ELF-1 (cell line): ENCODE measurements at places on chromosomes 12 and 14.
A peak's percentile ranks its signal among the peaks of the same experiment; 100 is the strongest.

DNA sequence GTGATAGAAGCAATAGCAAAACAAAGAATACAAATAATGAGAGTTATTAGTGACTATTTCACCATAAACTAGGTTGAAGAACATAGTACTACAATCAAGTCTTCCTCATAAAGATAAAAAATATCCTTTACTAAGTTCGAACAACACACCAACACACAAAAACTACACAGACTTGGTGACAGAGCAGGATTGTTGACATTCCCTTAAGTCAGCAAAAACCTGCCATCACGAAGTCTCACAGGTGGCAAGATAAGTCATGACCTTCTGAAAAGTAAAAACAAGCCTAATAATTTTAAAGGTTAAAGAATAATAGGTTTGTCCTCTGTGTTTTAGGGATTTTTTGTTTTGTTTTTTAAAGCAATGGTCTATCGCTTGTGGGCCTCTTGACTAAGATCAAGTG, 173.0 kb downstream of the SEC23A start:
- no peak for DNase-seq

DNA sequence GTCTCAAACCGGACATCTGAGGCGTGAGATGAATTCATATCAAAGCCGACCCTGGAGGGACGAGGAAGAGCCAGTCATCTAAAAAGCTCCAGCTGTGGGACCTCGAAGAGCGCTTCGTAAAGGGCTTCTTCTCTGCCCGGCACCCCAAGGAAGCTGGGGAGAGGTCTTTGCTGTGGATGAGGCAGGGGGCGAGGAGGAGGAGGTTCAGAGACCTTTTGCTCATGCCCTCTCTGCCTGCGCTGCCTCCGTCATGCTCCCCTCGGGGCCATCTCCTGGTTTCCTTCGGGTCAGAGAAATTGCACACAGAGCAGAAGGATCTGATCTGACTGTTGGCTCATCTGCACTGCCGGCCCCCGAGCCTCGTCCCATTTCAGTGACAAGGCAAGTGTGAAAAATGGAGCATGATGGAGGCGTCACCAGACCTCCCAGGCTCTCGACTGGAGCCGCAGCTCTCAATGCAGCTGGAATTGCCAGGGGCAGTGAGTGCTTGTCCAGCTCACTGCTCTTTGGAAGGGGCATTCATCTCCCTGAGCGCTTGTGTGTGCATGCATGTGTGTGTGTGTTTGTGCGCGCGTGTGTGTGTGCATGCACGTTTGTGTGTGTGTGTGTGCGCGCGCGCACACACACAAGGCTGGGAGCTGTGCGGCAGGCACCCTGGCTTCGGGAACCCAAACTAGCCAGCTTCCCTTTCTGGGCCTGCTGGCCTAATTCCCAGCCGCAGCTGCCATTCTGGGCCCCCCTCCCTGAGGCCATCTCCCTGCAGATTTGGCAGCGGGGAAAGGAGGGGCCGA, 9.2 kb downstream of the CABP1 start:
- DNase-seq: peak; percentile 67

GRCh38 chr14:42556551-42556950, 949.9 kb downstream of the LRFN5 start:
- no peak for DNase-seq

DNA sequence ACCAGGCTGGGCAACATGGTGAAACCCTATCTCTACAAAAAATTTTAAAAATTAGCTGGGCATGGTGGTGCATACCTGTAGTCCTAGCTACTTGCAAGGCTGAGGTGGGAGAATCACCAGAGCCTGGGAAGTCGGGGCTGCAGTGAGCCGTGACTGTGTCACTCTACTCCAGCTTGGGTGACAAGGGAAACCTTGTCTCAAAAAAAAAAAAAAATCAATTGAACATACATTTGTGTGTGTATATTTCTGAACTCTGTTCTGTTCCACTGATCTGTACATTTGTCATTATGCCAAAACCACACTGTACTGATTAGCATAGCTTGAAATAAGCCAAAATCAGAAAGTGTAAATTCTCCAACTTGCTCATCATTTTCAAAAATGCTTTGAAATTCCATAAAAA, 254.6 kb downstream of the SOX5 start:
- DNase-seq: no peak

DNA sequence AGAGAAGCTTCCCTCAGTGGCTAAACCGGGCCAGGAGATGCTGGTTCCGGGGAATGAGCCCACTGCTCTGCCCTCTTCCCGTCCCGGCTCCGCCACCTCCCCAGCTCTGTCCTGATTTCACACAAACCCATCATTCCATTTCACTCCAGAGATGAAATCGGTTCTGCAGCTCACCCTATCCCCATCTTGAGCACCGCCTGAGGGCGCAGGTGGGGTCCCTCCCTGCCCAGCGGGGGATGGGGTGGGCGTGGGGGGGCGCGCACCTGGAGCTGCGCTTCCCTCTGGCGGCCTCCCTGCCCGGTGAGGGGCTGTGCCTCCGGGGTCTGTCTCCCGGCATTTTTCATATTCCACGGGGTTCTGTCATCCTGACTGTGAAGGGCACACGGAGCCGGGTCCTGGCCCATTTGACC, 44.7 kb downstream of the NOC4L start:
- DNase-seq: no peak

- no peak for DNase-seq
Measured at GRCh38 chr12:114904254-114905003, 220.5 kb upstream of the TBX3 start.

DNA sequence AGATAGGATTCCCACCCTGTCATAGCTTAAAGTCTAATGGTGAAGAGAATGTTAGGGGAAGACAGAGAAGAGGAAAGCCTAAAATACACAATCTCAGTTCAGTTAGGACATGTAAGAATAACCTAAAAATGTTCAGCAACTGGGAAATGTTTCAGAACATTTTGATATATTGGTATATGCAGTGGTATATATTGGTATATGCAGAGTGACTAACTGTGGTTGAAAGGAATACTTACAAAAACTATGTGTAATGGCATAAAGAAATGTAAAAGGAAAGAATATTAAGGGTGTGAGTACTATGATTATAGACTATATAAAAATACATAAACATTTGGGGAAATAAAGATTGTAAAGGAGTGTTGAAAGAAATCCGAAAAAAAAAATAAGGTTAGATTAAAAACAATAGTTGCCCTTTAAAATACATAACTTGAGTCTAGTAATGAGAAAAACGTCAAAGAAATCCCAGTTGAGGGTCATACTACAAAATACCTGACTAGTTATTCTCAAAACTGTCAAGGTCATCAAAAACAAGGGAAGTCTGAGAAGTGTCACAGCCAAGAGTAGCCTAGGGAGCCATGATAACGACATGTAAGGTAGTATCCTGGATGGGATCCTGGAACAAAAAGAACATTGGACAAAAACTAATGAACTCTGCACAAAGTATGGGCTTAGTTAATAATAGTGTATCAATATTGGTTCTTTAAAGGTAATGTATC, 25.6 kb downstream of the ZDHHC17 start:
- no peak for DNase-seq

DNA sequence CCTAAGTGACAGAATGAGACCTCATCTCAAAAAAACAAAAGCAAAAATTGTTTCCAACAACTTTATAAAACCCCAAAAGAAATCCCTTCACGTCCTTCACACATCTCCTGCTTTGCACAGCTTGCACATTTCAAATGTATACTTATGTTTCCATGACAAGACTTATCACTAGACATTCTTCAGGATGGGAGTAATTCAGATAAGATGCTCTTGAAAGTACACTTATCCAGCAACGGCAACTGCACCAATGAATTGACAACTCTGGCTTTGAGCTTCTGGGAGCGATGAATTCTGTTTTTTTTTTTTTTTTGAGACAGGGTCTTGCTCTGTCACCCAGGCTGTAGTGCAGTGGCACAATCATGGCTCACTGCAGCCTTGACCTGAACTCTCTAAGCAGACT, 30.8 kb upstream of the AKAP5 start:
- no peak for DNase-seq

GRCh38 chr12:6118891-6119568, 5.4 kb downstream of the VWF start:
- DNase-seq: no peak

GRCh38 chr12:77204083-77204482, 138.7 kb upstream of the E2F7 start:
- DNase-seq: no peak

GRCh38 chr14:100778526-100778882, 47.4 kb upstream of the MEG3 start:
- DNase-seq: no peak

DNA sequence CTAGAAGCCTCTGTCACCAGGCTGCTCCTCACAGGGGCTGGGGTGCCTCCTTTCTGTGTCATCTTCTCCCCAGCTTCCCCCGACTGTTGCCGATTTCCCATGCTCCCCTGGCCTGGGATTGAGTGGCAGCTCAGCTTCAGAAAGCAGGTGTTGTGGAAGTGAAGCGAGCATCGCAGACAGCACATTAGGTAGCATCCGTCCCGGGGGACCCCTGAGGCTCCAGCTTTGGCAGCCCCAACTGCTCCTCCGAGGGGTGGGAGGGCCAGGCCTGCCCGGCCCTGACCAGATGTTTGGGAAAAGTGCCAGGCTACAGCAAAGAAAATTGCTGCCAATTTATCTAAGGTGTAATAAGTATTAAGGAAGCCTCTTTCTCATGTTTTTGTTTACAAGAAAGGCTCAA, 1045.6 kb downstream of the BCL11B start:
- no peak for DNase-seq

DNA sequence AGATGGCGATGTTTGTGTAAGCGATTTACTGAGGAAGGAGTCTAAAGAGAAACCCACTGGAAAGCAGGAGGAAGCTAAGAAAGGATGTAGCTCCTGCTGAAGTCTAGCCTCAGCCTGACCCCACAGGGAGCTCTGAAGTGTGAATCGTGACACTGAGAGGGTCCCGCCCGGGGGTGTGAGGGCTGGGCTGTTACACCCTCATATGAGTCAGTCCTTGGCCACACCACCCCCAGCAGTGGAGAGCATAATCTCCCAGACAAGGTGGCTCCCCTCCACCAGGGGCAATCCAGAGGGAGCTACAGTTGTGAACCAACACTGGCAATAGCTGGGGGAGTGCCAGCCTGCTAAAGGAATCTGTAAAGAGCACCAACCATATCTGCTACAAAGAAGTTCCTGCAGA, 31.5 kb downstream of the SVOP start:
- no peak for DNase-seq

DNA sequence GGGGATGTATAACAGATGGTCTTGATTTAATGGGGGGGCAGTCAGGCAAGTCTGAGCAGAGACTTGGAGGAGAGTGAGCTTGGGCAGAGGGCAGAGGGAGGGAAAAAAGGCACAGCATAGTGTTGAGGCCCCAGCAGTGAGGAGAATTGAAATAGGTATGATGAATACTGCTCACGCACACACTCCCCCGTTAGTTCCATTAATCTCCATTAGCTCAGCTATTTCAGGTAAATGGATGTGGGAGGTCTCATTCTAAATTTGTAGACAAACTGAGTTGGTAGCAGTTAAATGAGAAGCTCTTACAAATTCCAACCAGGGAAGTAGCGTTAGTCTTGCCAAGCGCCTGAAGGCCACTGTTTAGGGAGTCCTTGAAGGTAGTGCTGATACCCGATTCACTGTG, 66.7 kb upstream of the STON2 start:
- no peak for DNase-seq
